Adipose tissue (tissue), 3 donors: ENCODE measurements at places on chromosomes 13 and 19. TPM values are rescaled to one million over a fixed set of nuclear protein-coding genes. Genes with fewer than 3 reads are reported as not detected.

Gene PLPP2
- polyA plus RNA-seq, result 7.8 TPM

Gene YJEFN3
- polyA plus RNA-seq, result 4.5 TPM

Gene FARSA
- polyA plus RNA-seq, result 47.6 TPM

Gene KLHL1
- polyA plus RNA-seq, result not detected

Gene PRODH2
- not detected for polyA plus RNA-seq

Gene CYP4F2
- not detected for polyA plus RNA-seq
